SHP77 treated with DMSO at 0.1 percent for 48 hours (cell line): ENCODE measurements at places on chromosomes 2 and 18.

GRCh38 chr2:13522917-13523821 lies 806.4 kb downstream of the TRIB2 start:
- DNase-seq, result no peak

- DNase-seq, result no peak
These were observed 32.3 kb downstream of the MYO5B start for GRCh38 chr18:50162486-50163304.

- DNase-seq, result no peak
These were observed 2025.6 kb upstream of the LRRTM1 start for GRCh38 chr2:82330155-82330554.

GRCh38 chr2:126658905-126659561 lies 3.1 kb downstream of the GYPC start:
- no peak for DNase-seq

DNA sequence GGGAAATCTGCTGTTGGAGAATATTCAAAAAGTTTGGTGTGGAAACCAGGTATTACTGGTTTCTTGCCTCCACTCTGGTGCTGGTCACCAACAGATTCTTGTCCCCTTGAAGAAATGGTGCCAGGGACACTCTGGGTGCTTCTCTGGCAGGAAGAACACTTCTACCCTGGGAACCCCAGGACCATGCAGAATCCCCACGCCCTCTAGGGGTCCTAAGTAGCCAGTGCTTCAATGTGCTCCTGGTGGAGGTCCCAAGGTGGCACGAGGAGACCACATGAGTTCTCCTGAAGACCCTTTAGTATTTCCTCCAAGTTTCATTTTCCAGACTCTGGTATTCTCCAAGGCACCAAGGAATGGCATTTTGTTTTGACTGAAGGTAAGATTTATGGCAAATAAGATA lies 380.6 kb downstream of the TSN start:
- no peak for DNase-seq

DNA sequence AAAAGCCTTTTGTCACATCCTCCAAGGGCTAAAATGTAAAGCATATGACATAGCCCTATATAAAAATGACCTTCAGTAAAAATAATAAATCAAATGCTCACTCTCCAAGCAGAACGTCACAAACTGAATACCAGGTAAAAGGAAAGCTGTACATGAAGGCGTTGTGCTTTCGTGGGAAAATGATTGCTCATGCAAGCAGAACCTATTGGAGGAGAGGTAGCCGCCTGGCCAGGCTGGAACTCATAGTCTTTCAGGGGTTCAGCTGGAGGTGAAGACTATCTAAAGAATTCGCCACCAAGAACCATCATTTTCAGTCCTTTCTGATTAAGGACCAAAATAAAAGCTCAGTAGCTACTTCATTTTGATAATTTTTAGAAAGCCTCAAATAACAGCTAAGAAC lies 44.7 kb downstream of the ANKRD44 start:
- DNase-seq, result no peak

DNA sequence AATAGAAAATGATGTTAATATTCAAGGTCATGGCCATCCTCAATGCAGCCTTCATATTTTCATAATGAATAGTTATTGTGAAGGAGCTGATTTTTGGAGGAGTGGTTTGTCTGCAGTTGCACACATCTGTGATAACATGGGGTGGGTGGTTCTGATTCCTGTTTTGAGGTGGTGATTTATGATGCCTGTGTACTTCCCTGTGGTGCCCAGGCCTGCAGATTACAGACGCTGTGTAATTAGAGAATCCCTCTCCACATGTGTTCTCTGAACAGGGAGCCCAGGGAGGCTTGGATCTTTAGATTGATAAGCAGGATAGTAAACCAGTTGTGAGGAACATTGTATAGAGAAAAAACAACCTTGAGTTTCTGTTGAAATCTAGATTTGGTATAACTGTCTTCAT lies 117.5 kb downstream of the AGAP1 start:
- no peak for DNase-seq

DNA sequence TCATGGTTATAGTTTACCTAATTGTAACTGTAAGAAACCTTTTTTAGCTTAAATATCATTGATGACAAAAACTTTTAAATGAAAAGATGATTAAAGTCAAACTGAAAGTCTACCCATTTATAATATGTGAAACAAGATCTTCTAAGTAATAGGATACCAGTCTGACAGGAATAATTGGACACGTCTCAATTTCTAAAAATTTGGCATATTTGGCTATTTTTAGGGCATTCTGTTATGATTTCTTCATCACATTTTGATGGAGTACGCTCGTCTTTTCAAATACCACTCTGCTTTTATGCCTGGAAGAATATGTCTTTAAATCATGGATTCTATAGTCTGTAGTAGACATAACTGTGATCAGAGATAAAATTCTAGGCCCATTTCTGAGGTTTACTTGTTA lies 1.3 kb downstream of the R3HDM1 start:
- DNase-seq, result no peak

- DNase-seq, result no peak
These were observed 49.1 kb downstream of the ITGB1BP1 start for GRCh38 chr2:9374071-9374730.

GRCh38 chr2:174610243-174610995 lies 12.8 kb upstream of the WIPF1 start:
- no peak for DNase-seq

GRCh38 chr2:240815761-240816583 lies 4.0 kb downstream of the KIF1A start:
- DNase-seq, result no peak

DNA sequence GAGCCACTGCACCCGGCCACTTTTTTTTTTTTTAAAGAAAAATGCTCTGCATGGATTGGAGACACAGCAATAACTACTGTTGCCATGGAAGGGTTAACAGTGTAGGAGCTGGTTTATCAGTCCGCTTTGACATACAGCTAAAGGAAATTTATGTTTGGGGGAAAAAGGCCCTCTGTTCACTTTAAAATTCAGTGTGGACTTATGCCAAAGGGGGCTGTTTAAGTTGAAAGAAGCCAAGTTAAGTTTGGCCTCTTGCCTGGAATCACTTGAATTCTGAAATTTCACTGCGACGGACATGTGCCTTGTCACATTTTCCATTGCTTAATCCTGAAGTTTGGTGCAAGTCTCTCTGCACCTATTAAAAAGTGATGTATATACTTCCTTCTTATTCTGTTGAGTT lies 3.1 kb downstream of the KCNE4 start:
- no peak for DNase-seq

DNA sequence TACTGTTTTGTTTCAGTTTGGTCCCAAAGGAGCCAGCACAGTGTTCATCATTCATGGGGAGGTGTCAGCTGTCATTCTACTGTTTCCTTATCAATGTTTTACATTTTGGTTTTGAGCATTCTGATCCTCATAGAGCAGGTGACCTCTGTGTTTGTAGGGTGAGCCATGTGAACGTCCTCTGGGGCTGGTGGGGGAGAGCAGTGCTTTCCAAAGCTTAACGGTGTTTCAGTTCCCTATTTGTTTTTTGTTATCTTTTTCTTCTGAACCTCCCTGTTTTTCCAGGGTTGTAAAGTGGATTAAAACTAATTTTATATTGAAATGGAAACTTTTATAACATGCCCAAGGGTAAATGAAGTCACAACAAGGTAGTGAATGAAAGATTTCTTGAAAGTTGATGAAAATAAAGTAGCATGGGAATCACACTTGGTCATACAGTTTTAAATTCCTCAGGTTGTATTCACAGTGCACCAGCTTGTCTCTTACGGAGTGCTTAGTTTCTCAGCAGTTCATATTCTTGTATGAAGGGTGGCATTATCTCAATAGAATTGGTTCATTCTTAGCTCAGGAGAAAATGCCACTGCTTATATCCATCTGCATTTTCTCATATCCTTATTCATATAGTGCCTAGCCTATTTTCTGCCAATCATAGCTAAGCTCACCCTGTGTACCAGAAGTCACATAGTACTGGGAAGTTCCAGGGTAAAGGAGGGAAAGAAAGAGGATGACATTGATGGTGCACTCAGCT lies 54.5 kb downstream of the MAP4K4 start:
- no peak for DNase-seq

- no peak for DNase-seq
These were observed 96.9 kb downstream of the MYOM1 start for GRCh38 chr18:3122851-3123250.

GRCh38 chr2:179541586-179541985 lies 277.0 kb upstream of the SESTD1 start:
- DNase-seq, result no peak

DNA sequence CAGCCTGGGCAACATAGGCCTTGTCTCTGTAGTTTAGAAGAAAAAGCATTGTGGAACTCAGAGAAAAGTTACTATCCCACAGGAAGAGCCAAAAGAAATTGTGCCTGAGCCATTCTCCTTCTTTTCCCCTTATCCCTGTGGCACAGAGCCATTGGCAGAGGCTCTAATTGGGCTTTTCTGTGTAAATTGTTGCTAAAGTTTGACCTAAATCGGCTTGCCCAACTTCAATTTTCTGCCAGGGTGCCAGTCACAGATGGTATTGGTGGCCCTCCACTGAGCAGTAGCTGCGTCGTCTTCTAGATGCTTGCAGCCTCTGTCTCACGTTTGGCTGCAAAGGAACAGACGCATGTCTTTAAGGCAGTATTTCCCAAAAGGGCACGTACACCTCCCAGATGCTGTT lies 30.3 kb downstream of the ZNF532 start:
- no peak for DNase-seq

GRCh38 chr2:85949280-85949679 lies 60.5 kb upstream of the ST3GAL5 start:
- DNase-seq, result no peak

GRCh38 chr2:222920657-222921186 lies 59.9 kb downstream of the ACSL3 start:
- no peak for DNase-seq

- DNase-seq, result no peak
These were observed 263.2 kb downstream of the CYP26B1 start for GRCh38 chr2:71884303-71885042.

DNA sequence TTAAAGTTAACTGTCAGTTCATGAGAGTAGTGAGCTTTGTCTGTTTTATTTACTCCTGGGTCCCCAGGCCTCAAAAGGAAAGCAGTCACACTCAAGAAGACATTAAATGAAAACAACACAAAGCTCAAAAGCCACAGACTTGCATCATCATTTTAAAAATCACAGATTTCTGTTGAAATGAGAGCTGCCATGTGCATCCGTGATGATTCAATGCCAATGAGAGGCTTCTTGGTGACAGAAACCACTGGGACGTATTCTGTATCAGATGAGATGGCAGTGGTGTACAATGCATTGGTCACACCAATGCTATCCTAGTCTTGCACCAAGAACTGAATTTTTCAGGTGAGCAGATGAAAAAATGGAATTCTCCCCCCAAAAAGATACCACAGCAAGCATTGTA lies 204.8 kb downstream of the ANAPC1 start:
- no peak for DNase-seq

DNA sequence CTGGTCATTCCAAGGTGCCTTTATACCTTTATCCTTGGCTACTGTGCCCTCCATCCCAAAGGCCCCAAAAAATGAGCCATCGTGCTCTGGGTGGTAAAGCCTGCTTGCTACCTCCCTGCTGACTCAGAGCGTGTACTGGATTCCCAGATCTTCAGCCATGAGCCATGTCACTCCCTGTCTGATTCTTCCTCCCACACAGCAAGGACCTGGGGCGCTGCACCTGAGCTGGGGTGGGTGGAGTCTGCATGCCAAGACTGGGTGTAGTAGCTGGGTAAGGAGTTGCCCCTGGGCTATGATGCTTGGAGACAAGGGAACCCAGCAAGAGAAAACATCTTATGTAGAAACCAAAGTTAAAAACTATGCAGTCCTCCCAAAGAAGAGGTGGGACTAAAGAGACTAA lies 37.2 kb upstream of the APCDD1 start:
- DNase-seq, result no peak

- no peak for DNase-seq
These were observed 130.0 kb upstream of the MC4R start for GRCh38 chr18:60502591-60502990.

- no peak for DNase-seq
These were observed 18.0 kb downstream of the ITSN2 start for GRCh38 chr2:24342110-24342910.

DNA sequence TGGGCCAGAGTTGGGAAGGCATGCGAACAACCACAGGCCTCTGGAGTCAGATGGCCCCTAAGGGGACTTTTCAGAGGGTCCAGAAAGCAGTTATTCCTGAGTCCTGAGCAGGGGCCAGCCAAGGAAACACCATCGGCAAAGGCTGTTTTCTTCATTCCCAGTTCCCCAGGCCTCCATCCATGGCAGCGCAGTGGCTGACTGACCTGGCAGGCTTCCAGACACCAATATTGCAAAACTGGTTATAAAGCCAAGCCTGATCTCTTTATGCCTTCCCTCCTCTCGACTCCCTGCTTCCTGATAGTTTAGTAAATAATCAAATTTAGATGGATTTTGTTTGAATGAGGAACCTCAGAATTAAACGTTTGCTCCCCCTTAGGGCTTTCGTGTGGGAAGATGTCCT lies 133.4 kb upstream of the ITGA6 start:
- DNase-seq, result no peak

GRCh38 chr2:55869637-55870325 lies 53.8 kb downstream of the EFEMP1 start:
- DNase-seq, result no peak

DNA sequence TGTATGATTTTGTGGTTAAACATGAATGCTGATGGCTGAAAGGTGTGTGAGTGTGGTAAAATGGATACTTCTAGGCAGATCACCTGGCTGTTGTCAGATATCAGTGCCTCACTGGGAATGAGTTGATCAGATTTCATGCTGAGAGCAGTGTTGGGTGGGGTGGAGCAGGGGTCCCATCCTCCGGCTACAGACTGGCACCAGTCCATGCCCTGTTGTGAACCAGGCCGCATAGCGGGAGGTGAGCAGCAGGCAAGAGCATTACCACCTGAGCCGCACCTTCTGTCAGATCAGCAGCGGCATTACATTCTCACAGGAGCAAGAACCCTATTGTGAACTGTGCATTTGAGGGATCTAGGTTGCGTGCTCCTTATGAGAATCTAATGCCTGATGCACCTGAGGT lies 78.7 kb downstream of the GLI2 start:
- no peak for DNase-seq
